ENCODE measurements at places on chromosomes 2 and 18.

DNA sequence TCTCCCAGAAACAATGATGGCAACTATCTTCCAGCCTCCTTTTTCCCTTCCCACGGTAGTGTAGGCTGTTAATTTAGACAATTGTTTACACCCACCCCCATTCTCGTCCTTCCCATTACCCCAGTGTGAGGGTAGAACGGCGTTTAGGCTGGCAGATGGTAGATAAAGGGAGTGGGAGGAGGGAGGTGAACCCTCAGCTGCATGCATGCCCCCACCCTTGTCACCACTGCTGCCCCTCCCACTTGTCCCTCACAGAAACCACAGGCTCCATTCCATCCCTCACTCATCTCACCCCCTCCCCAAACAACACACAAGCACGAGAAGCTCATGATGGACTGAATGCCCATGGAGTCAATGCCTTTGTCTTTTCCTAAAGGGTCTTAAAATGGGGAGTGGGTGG lies 107.9 kb upstream of the PARD3B start:
- no peak for DNase-seq

GRCh38 chr2:99127981-99128380 lies 13.5 kb upstream of the C2orf15 start:
- no peak for DNase-seq

- no peak for DNase-seq
Observed at GRCh38 chr2:54639609-54640008, 83.9 kb upstream of the EML6 start.

- no peak for DNase-seq
Observed at GRCh38 chr18:57801325-57801724, 1.8 kb downstream of the ATP8B1 start.

- no peak for DNase-seq
Observed at GRCh38 chr2:239668651-239669050, 267.8 kb upstream of the HDAC4 start.

- DNase-seq, result no peak
Observed at GRCh38 chr2:189327879-189328847, 113.1 kb upstream of the WDR75 start.

DNA sequence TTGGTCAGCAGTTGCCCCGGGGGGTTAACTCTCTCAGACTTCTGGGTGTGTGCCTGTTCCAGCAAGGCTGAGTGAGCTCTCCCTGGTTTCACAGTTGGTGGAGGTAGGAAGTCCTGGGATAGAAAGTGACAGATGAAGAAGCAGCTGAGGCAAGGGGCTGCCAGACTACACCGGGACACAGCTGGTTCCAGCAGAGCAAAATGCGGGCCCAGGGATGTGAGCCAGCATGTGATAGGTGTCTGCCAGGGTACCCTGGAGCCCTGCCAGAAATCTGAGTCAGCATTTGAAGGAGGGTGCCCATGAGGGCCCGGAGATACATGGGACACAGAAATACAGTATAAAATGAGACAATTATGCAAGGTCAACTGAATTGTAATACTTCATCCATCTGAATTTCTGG lies 79.3 kb upstream of the LGALSL start:
- DNase-seq, result no peak

DNA sequence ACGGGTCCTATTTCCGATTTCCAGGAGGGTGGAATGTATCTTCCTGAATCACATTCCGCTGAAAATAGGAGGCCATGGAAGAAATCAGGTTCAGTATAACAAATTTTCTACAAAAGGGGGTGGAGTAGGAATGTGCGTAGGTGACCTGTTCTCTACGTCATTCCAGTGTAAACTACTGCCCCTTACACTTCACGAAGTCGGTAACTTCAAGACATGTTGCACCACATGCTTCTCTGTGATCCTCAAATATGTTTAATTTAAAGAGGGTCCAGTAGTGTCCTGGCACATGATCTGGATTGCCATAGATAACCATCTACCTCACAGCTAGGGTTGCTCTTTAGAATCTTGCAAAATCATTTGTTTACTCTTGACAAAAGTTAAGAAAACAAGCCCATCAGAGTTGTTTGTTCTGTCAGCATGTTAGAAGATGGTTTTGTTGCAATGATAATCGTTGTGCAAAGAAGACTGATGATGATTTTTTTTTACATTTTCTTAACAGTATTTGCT lies 7.5 kb upstream of the CPS1 start:
- DNase-seq, result no peak

GRCh38 chr2:17171446-17172049 lies 346.7 kb downstream of the RAD51AP2 start:
- DNase-seq, result no peak

DNA sequence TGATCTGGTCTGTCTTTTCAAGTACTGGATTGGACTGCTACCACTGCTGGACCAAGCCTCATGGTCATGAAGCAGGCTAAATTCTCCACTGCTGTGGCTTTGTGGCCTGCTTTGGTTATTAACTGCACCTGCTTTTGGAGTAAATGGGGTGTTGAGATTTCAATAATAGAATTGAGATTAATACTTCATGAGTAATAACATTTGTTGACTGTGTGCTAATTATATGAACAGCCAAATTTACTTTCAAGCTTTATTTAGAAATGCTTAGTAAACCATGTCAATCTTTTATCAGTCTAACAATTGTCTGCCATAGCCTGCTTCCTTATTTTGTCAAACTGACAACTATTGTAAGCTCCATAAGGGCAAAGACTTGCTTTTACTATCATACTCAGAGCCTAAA lies 27.4 kb upstream of the MTIF2 start:
- DNase-seq, result no peak

DNA sequence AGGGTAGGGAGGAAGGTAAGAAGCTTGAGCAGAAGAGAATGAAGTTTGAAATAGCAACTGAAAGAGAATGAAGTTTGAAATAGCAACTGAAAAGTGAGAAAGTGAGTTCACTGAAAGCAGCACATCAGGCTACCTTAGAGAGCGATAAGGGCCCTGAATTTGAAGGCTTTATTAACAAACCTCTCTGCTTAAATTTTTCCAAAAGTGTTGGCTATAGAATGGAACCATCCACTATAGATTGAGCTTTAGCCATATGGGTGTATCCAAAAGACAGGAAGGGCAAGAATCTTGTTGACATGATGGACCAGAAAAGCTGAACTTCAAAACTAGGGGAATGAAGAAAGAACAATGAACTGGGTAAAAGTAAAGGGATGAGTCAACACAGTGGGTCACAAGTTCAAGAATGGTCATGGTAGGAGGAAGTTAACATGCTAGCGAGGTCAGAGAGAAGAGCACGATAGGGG lies 122.5 kb downstream of the ASXL3 start:
- no peak for DNase-seq

All from C1 segment of cervical spinal cord (tissue), 14 donors.